ENCODE measurements at places on chromosomes 2 and 18.

DNA sequence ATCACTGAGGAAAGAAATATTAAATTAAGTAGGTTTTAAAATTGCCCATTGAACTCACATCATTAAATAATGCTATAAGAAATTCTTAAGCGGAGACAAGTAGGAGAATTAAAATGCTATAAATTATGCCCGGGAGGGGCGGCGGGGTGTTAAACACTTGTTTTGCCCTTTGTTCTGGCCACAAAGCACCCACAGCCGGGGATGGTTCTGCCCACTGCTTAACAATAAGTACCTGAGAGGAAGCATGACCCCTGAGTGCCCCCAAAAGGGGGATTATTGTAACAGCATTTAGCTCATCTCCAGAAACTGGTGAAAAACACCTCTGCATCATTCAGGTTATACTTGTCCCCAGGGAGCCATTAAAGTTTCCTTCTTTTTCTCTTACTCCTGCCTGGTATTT is 332.7 kb upstream of the POU3F3 start:
- no peak for DNase-seq

- no peak for DNase-seq
Observed at GRCh38 chr2:50727636-50728339, 304.1 kb downstream of the NRXN1 start.

- DNase-seq, result no peak
Observed at GRCh38 chr2:150520033-150520432, 32.6 kb upstream of the RND3 start.

DNA sequence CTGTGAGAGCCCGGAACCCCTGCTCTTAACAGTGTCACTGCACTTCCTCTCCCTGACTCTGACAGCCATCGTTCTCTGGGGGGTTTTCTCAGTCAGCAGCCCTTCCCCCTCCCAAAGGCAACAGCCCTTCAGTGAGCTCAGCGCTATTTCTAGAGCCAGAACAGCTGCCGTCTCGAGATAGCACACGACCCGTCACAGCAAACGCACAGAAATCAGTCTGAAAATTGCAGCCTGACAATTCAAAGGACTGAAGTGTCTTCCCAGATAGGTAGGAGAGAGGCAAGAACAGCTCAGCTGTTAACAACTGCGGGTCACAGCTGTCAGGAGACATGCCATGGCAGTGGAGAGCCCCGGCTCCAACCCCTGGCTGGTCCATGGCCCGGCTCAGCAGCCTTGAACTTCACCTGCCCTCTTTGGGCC is 45.4 kb downstream of the ST8SIA5 start:
- peak; percentile 24 for DNase-seq

DNA sequence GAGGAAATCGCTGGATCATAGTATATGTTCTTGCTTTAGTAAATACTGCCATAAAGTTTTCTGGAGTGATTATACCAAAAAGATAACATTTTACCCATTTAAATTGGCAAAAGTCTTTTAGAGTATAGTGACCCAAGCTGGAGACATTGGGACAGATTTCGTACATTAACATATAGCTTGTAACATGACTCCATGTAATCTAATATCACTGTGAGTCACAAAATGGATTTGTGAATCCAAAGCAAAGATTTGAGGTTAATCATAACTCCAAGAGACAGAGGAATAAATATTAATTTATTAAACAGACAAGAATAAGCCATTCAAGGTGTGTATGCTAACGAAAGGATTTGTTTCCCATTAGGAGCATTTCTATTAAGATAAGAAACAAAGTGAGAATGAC is 45.0 kb upstream of the RMP24 start:
- no peak for DNase-seq

DNA sequence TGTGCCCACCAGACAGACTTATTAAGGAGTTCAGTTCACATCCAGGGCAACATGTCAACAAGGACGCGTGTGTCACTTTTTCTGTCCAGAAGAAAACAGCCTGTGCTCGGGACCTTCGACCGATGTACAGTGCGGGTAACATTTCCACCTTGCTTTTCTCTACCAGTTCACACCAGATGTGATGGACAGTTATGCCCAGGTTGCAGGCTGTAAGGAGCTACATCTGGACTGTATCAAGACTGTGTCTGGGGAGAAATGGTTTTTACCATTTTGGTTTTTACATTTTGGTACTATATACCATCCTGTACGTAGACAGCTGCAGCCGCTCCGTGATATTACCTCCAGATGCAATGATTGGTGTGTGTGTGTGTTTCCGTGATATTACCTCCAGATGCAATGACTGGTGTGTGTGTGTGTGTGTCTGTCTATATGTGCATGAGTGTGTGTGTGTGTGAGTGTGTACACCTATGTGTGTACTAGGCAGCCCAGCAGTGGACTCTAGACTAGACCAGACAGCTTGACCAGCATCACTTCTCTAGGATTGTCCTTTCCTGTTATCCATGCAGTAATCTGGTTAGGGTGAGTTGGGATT is 118.0 kb downstream of the COL6A3 start:
- DNase-seq, result no peak

DNA sequence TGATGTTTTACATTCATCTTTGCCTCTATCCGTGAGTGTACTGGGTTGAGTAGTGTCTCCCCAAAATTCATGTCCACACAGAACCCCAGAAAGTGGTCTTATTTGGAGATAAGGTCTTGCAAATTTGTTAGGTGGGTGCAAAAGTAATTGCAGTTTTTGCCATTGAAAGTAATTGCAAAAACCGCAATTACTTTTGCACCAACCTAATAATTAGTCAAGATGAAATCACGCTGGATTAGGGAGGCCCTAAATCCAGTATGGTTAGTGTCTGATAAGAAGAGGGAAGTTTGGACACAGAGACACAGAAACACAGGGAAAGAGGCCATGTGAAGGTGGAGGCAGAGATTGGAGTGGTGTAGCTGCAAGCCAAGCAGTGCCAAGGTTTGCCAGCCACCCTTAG is 57.8 kb upstream of the SPRED2 start:
- DNase-seq, result no peak

DNA sequence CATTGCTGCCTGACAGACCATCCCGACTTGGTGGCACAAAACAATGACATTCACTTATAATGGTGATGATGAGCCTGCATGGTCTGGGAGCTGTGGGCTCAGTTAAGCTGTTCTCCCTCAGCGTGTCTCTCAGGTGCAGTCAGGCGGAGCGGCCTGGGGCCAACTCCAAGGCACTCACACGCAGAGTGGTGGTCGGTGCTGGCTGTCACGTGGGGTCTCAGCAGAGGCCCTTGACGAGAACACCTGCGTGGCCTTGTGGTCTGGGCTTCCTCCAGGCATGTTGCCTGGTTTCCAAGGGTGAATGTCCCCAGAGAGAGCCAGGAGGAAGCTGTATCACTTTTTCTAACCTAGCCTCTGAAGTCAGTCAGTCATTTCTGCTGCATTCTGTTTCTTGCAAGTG is 29.8 kb downstream of the ARMC9 start:
- no peak for DNase-seq

- DNase-seq, result no peak
Observed at GRCh38 chr2:136211701-136212100, 93.8 kb upstream of the CXCR4 start.

GRCh38 chr18:55419132-55419946 is 168.7 kb downstream of the TCF4 start:
- no peak for DNase-seq

GRCh38 chr18:28961669-28962228 is 784.8 kb upstream of the CDH2 start:
- DNase-seq, result peak; percentile 51

DNA sequence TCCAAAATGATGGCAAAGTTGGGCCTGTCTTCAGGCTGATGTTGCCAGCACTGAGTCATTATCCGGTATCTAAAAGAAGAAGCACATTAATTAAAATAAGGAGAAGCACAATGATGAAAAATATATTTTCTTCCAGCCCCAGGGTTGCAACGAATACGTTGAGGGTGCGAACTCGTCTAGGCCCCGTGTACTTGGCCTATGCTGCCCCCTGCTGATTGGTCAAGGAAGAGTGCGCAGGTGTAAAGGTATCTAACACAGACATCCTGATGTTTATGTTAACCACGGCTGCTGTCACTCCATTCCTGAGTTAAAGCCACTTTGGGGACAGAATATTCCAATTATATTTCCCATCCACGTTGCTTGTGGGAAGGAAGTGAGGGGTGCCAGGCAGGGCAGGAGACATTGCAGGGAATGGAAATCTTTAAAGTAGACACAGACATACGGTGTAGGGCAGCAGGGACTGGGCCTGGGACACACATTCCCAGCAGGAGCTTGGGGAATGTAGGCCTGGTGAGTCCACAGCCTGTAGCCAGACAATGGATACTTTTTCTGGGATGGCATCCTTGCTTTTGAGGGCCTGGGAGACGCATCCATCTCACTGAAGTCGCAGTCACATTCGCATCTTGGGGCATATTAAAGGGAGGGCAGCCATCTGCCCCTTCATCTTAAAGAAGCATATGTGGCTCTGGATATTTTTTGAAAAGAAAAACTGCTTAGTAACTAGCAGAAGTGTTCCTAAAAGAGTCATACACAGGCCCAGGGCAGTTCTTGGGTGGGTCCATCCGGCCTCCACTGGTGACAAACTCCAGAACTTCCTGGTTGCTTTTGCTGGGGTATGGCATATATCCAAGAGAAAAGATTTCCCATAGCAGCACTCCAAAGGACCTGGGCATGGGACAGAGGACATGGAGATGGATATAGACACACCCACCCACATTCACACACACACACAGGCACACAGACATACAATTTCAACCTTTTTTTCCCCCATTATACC is 81.9 kb downstream of the CLIP4 start:
- peak; percentile 87 for DNase-seq

Measured in WERI-Rb-1 (cell line).